ENCODE measurements at places on chromosomes 11 and 22.

DNA sequence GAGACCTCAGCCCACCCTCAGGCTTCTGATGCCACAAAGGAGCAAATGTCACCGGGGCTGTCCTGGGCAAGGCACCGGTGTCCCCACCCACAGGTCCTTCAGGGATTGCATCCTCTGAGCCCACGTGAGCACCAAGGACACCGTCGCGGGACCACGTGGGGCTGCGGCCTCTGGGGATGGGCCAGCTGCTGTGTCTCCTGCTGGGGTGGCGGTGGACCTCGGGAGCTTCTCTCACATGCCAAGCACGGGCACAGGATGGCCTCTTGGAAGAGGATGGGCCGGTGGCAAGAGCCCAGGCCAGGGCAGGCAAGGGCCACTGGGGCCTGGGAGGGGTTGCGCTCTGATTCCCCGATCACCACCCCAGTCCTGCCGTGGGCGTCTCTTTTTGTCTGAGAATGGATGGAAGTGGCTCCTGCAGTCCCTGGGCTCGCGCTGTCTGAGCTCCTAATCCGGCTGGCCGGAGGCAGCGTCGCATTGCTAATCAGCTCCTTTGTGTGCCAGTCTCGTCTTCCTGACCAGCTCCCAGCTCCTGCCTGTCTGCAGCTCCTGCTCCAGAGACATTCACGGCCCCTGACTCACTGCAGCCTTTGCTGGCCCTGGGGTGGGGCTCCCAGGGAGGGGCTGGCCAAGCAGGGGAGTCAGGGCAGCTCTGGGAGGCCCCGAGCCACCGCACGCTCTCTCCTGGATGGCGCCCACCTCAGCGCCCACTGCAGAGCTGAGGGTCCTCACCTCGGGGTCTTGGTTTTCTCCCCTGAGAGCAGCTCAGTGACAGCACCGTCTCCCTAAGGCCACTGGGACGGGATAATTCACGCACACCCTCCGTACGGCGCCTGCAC is 146.7 kb downstream of the CTTN start:
- peak; percentile 74 for DNase-seq

- no peak for DNase-seq
Measured at GRCh38 chr22:17496841-17497240, 66.5 kb upstream of the SLC25A18 start.

- no peak for DNase-seq
Measured at GRCh38 chr11:1372660-1373059, 17.1 kb upstream of the BRSK2 start.

- DNase-seq, result no peak
Measured at GRCh38 chr11:10436224-10436623, 18.8 kb upstream of the AMPD3 start.

- DNase-seq, result no peak
Measured at GRCh38 chr11:59818572-59818971, 8.0 kb upstream of the MRPL16 start.

DNA sequence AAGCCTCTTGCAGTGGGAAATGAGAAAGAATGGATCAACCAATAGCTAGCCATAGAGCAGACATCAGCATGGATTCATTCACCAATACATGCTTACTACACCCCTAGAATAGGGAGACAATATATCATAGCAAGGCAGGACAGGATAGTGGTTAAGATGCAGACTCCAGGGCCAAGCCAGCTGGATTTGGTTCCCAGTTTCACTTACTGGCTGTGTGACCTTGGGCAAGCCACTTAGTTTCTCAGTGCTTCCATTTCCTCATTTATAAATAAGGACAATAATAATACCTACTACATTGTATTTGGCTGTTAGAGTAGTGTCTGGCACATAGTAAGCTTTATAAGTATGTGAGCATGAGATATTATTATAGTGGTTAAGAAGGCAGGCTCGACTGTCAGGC is 7.1 kb downstream of the DCHS1 start:
- no peak for DNase-seq

Measured in urothelium cell line (cell line).